ENCODE measurements at places on chromosomes 16 and 17.

DNA sequence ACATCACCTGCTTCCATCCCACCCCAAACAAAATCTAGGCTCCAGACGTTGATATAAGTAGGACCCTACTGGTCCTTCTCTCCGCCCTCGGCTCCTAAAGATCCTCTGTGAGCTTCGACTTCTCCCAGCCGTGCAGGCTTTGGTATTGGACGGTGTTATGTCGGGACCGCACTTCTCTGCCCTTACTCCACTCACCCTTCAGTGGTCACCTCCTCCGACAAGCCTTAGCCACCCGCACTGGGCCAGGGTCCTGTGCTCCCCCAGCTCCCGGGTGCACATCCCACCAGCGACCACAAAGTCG is 1.6 kb downstream of the PSMB10 start:
- DNase-seq, result no peak

DNA sequence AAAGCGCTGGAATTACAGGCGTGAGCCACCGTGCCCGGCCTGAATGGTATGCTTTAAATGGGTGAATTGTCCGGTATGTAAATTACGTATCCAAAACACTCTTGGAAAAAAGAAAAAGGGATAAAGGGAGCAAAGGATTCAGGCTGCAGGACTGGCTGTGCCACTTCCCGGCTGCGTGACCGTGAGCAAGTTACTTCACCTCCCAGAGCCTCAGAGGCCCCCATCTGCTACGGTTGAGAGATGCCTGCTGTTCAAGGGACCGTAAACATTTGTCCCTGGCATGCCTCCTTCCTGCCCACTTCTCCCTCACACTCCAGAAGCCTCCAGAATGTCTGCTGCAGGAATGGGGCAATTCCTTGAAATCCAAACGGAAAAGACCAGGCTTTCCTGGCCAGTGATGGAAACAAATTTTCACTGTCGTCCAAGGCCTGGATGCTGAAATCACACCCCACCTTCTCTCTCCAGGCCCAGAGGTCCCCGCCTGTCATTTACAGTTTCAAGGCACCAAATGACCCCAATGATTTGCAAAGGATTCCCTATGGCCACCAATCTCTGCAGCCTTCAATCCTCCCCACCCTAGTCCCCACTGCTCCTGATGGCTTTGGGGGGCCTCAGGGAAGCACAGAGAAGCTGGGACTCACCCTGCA is 22.9 kb upstream of the LITAF start:
- DNase-seq, result no peak

GRCh38 chr17:72498364-72499210 is 377.8 kb downstream of the SOX9 start:
- DNase-seq, result no peak

DNA sequence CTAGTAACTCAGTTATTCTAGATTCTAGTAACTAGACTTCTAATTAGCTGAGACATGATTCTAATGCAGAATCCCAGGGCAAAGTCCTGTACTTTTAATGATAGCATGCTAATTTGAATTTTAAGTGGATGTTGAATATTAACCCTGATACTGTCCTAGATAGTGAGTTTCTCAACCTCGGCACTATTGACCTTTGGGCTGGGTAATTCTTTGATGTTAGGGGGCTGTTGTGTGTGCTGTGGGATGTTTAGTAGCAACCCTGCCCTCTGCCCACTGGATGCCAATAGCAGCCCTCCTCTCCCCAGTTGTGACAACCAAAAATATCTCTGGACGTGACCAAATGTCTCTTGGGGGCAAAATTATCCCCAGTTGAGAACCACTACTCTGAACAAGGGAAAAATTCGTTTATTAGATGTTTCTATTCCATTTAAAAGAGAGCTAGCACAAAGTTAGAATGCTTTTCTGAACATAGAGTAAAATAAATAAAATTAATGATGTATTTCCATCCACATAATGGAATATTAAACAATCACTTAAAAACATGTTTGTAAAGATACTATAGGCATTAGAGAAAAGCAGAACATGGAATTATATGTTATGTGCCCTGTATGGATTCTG is 30.2 kb downstream of the SALL1 start:
- DNase-seq, result no peak

DNA sequence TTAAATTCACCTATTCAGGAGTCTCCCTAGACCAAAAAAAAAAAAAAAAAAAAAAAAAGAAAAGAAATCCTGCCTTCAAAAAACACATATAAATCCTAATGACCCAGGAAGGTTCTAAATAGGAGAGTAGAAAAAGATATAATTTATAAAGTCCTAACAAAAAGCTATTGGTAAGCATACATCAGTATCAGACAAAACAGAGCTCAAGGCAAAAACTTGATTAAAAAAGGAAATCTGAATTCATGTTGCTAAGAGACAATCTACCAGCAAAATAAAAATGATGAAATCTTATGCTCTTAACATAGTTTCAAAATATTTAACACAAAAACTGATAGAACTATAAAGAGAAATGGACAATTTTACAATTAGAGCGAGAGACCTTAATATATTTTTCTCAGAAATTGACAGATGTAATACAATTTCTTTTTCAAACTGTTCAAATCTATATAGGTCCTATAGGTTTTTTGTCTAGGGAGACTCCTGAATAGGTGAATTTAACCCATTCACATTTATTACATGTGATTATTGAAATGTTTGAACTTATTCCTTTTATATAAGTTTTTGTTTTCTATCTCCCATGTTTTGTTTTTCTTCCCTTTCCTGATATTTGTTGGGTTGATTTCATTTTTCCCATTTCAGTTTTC is 57.0 kb downstream of the NT5M start:
- DNase-seq, result no peak

All from C1 segment of cervical spinal cord (tissue), 14 donors.